ENCODE measurements at places on chromosomes 6 and 20.

GRCh38 chr6:28875191-28875747 lies 48.5 kb downstream of the TRIM27 start:
- DNase-seq = no peak

GRCh38 chr20:21433329-21433890 lies 36.1 kb upstream of the NKX2-4 start:
- peak; percentile 19 for DNase-seq

DNA sequence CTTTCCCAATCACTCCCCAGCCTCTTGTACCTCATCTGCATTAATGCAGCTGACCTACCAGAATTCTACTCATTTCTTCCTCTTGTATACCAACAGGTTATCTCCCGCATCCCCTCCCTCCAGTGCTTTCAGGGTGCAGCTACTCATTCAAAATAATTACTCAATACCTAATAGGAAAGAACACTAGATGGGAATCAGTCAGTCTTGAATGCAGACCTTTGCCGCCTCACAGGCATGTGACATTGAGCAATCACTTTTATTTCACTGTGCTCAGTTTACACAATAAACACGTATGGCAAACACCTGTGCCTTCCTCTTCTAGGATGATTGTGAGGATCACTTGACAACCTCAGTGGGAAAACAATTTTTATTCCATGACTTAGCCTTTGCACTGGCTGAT lies 13.3 kb downstream of the ZSCAN31 start:
- DNase-seq = no peak

- DNase-seq = no peak
Observed at GRCh38 chr6:44926556-44926955, 401.6 kb upstream of the RUNX2 start.

GRCh38 chr6:100381111-100381510 lies 83.6 kb downstream of the SIM1 start:
- DNase-seq = no peak

- no peak for DNase-seq
Observed at GRCh38 chr20:17445543-17445942, 85.6 kb downstream of the BFSP1 start.

GRCh38 chr6:43972179-43972912 lies 154.9 kb downstream of the MRPL14 start:
- DNase-seq = no peak

DNA sequence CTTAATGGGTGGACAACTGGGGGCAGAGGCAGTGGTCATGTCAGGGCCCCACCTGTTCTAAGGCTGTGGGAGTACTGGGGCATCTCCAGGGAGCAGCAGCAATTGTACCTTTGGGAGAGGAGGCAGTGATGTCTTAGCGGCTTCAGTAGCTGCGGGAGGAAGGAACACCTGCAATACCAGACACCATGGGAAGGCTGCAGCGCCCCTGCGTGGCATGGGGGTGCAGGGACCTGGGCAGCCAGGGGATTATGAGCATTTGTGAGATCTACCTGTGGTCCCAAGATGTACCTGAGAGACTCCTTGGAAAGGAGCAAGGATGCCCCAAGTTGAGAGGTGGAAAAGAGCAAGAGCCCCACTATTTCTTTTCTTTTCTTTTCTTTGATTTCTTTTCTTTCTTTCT lies 112.1 kb upstream of the GPR6 start:
- no peak for DNase-seq

- no peak for DNase-seq
Observed at GRCh38 chr6:82259389-82259788, 11.8 kb upstream of the IBTK start.

Measured in urothelium cell line (cell line).